Activated CD8-positive, alpha-beta memory T cell treated with anti-CD3 and anti-CD28 coated beads, Interleukin-2, amount 50 U/mL, for 48 hours (primary cell): ENCODE measurements at places on chromosomes 2 and 18.

GRCh38 chr2:83594241-83595120, 864.6 kb downstream of the SUCLG1 start:
- no peak for DNase-seq

DNA sequence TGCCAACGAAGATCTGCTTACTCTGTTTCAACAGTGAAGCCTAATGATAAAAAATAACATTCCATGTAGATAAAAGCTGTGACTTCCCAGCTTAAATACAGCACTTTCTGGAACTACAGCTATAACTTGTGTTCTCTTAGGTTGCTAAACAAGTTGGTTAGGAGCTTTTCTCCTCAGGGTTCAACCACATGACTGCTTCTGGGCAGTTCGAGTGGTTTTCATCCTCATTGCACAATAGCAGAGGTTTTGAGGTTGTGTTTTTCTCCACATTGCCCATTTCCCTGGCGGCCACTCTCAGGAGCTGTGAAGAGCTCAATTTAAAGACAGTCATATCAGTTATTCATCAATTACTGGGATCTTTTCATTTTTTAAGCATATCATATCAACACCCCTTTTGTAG, 102.2 kb upstream of the CYP1B1 start:
- DNase-seq: no peak

GRCh38 chr2:28488083-28488830, 7.6 kb upstream of the PLB1 start:
- no peak for DNase-seq

DNA sequence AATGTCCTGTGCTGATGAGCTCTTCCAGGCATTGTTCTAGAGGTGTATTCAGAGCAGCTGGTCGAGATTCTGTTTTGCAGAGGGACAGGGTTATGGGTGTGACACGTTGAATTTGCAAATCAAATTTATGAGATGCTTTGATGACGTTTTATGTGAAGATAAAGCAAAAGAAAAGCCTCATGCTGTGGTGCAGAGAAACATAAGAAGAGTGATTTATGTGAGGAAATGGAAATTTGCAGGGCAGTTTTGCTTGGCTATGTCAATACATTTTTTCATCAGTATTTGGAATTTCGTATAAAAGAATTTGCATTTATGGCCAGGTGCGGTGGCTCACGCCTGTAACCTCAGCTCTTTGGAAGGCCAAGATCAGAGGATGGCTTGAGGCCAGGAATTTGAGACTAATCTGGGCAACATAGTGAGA, 36.4 kb downstream of the TSN start:
- DNase-seq: no peak

DNA sequence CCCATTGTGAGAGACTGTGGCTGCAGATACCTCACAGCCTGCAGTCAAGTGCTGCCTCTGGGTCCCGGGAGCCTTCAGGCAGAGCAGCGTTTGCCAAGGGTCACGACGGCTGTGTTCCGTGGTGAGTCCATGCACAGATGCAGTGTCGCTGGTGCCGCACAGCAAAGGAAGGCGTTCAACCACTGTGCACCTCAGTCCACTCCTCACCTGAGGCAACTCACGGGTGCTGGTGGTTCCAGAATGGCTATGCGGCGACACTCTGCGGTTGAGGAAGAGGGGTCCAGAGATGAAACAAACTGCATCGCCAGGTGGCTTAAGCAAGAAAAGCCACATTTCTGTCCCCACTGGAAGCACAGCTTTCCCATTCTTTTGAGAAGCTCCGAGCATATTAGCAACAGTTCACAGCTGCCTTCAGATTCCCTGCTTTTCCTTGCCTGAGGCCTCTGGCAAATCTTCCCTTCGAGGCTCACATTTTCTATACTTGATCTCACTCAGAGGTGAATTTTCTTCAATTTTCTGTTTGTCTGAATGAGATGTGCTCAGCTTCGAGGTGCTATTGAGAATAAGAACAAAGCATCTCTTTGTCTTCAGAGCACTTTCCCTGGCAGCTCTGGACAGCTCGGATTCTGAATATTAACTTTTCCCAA, 208.8 kb upstream of the TWIST2 start:
- DNase-seq: peak; percentile 10

DNA sequence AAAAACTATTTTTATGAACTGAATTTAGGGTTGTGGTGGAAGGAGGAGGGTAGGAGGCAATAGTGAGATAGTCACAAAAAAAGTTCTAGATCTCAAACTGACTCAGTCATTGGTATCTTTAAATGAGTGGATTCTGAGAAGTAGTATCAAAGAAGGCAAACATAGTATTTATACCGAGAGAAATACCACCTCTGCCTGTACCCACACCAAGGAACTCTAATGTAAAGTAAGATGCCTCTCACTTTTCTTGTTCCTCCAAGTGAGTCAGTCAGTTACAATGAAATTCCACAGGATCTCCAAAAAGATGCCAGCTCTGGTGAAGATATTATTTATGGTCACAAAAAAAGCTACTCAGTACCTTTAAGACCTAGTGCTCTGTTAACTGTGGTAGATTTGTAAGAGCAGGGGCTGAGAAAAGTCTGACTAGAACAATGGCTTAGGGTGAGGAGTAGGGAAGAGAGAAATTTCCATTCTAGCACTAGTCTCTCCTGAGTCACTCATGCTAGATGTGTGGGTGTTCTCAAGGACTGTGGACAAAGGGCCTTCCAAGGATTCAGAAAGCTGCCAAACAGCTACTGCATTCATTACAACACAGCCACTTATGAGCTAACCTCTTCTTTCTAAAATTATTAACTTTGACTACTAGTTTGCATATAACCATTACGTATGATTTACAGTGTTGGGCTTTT, 36.3 kb downstream of the YWHAQ start:
- no peak for DNase-seq

- DNase-seq: no peak
These were observed 34.7 kb downstream of the CFAP53 start for GRCh38 chr18:50231621-50232020.

DNA sequence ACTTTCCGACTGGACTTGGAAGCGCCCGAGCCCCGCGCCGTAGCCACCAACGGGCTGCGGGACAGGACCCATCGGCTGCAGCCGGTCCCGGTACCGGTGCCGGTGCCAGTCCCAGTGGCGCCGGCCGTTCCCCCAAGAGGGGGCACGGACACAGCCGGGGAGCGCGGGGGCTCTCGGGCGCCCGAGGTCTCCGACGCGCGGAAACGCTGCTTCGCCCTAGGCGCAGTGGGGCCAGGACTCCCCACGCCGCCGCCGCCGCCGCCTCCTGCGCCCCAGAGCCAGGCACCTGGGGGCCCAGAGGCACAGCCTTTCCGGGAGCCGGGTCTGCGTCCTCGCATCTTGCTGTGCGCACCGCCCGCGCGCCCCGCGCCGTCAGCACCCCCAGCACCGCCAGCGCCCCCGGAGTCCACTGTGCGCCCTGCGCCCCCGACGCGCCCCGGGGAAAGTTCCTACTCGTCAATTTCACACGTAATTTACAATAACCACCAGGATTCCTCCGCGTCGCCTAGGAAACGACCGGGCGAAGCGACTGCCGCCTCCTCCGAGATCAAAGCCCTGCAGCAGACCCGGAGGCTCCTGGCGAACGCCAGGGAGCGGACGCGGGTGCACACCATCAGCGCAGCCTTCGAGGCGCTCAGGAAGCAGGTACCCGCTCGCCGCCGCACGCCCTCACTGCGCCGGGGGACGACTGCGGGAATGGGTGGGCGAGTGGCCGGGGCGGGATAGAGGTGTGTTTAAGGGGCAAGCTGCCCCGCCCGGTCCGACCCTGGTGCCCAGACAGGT, 713 bp downstream of the ATOH8 start:
- DNase-seq: peak; percentile 62

DNA sequence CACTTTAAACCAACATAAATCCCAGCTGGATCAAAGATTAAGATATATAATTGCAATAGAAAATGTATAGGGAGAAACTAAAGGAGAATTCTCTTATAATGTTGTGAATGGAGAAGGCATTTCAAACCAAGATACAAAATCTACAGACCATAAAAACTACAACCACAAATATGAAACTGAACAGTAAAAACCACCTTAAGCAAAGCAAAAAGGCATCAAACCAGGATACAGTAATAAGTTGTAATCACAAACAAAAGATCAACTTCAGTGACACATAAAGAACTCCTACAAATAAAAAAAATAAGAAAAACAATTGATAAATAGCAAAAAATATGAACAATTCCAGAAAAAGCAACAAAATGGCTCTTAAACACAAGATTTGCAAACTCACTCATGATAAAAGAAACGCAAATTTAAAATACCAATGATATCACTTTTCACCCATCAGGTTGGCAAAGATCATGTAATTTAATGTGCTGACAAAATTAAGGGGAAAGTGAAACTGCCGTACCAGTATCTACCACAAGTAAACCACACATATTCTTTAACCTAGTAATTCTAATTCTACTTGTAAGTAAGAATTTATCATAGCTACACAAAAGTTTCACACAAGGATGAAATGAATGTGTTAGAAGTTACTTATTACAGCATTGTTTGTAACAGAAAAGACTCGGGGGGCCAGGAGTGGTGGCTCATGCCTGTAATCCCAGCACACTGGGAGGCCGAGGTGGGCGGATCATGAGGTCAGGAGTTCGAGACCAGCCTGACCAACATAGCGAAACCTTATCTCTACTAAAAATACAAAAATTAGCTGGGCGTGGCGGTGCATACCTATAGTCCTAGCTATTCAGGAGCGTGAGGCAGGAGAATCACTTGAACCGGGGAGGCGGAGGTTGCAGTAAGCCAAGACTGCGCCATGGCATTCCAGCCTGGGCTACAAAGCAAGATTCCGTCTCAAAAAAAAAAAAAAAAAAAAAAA, 101.9 kb downstream of the USP34 start:
- peak; percentile 65 for DNase-seq

DNA sequence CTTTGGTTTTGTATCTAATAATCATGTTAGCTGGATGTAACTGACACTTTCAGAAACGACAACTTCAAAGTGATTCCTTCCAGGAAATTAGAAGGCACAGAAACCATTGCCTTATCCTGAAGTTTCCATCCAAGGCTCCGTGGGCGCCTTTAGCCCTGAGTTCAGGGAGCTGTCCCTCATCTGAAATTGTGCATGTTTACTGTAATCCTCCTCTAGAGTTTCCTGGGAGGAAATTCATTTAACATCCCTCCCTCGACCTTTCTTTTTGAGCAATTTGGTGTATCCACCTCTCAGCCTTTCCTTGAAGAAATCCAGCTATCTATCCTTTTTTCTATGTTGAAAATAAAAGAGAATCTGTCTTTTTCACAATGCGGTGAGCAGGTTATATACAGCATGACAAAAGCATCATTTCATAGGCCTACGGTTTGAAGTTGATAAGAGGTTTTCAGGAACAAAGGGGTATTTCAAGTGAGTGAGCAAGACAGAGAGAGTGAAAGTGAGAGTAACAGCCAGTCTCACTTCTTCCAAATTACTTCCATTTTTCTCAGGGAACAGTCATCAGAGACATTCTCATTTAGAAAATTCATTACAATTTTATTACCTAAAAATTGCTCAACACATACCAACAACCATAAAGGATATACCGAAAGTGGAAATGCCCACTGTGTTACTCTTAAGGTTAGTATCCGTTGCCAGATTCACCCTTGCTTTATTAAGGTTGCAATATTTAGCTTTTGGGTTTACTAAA, 167.3 kb downstream of the MREG start:
- DNase-seq: no peak

- no peak for DNase-seq
These were observed 68.8 kb downstream of the GALNT13 start for GRCh38 chr2:153940511-153940910.

- no peak for DNase-seq
These were observed 8.9 kb upstream of the SPDYA start for GRCh38 chr2:28801726-28802125.

DNA sequence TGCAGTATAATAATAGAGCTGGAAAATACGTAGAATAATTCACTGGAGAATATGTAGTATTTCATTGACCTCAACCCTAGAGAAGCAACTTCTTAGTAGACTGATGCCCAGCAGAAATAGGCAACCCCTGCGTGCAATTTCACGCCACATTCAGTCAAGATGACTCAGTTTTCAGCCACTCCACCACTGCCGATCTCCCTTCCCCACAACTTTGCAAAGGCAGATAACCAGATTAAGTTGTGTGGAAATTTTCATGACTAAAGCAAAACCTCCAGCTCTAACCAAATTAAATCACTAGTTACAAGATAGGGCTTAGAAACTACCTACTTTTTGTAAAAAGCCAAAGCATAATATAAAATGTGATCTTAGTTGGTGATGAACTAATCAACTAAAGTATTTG, 63.3 kb upstream of the STK17B start:
- DNase-seq: peak; percentile 76

- DNase-seq: no peak
These were observed 135.0 kb downstream of the FIGN start for GRCh38 chr2:163600801-163601200.

DNA sequence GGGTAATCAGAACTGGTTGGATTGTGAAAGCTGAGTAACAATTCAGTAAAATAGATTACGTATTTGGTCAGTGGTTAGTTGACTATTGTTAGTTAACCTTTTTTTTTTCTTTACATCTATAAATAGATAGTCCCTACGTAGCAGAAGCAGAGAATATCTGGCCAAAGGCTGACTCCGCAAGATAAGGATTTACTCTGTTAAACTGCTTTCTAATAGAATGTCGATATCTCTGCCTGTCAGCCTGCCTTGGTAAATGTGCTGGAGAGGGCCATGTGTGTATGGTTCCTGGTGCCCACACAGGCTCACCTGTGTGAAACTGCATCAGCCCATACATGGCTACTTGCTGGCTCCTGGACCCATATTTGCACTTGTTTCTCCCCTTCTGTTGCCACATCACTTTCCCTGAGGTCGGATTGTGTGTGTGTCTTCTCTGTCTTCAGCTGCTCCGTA, 94.4 kb downstream of the CRIM1 start:
- no peak for DNase-seq

DNA sequence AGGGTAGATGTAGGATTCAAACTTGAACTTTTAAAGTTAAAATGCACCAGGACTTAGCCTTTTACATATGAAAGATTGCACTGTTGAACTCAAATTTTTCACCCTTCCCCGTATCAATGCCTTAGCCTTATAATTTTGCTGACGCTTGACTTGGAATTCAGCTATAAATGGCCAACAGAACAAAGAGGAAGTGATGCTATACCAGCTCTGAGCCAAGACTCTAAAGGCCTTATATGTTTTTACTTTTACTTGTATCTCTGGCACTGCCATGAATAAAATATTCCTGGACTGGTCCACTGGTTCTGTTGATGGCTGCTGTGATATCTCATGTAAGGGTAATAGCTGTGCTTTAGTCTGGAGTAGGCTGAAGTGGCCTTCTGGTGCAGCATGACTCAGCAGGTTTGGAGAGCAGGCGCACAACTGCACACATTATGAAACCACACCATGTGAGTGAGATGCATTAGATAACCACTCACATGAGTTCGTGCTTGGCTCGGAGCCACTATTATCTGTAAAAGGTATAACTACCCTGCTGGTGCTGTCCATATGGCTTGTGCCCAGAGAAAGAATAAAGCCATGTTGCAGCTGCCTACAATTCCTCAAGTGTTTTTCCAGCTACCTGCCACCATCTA, 8.4 kb upstream of the IER3IP1 start:
- DNase-seq: no peak

GRCh38 chr2:216117561-216118340, 8.6 kb downstream of the XRCC5 start:
- no peak for DNase-seq

DNA sequence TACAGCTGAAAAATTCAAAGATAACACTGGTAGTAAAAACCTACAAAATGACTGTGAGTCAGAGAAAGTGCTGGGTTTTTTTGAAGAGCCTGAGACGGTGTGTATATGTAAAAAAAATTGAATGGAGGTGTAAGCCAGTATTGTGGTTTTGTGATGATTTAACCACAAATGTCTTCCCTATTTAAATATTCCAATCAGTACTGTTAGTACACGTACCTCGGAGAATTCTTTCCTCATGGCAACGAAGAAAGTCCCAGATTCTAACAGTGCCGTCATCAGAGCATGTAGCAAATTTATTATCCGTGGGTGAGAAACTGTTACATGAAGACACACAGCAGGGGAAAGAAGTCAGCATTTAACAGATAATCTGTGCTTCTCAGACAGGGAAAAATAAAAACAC, 48.1 kb downstream of the WDR33 start:
- DNase-seq: no peak
